Nucleus accumbens (tissue), 56 donors: ENCODE measurements at places on chromosomes 6 and 20.

- no peak for DNase-seq
Observed at GRCh38 chr6:16741112-16742016, 19.9 kb downstream of the ATXN1 start.

DNA sequence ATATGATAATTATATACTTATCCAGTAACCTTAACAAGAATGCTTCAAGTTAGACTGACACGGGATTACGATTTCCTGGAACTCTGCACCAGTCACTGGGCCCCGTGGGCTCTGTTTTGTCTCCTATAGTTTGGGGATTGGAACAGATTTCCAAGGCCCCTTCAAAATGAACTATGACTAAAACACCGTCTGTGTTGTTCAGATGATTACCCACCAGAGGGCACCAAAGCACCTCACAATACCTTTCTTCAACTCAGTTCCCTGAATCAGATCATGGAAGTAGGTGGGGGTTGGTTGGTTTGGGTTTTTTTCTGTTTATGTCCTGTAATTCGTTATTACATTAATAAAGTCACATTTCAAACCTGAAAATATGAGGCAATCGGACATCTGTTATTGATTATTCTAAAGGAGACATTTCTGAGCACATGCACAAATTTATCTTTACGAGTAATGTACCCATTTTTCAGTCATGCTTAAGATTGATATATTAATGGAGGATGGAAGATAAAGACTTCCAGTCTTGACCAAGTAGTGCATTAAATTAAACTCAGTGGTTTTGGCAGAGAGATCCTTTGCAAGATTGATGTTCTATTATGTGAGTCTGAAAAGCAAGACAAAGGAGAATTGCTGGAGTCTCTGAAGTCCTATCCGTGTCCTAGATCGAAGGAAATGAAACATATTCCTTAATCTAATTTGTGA, 112.0 kb upstream of the COL21A1 start:
- DNase-seq: peak; percentile 35

GRCh38 chr6:32177788-32178546, at the start of gene RNF5:
Gene RNF5, plus strand, starts transcription at chr6:32178405. Its CDS starts 107 bp downstream, at chr6:32178512.
- peak; percentile 97 for DNase-seq

GRCh38 chr20:5033566-5033965, 32.3 kb upstream of the SLC23A2 start:
- no peak for DNase-seq

DNA sequence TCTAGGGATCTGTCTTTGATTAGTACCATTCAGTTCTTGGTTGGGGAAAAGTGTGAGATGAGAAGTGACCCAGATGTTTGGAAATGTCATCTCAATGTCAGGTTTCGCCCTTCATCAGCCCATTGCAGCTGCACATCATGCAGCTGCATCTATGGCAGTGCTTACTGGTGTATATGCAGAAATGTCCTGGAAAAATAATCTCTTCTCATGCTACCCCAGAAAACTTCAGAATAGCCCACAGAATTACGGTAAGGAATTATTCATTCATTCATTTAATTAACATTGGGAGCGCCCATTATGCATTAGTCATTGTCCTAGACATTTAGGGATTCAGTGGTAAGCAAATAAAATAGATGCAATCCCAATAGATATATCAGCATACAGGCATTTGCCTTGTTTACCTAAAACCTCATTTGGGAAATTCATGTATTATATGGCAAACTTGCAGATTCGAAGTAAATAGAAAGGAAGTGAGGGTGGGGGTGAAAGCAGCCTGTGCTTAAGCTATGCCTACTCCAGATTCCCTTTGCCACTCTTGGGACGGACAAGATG, 89.2 kb downstream of the PDE7B start:
- no peak for DNase-seq

GRCh38 chr20:4192378-4193068, 177.2 kb upstream of the RNF24 start:
- no peak for DNase-seq

- no peak for DNase-seq
Observed at GRCh38 chr6:149365197-149365596, 34.9 kb upstream of the SUMO4 start.

DNA sequence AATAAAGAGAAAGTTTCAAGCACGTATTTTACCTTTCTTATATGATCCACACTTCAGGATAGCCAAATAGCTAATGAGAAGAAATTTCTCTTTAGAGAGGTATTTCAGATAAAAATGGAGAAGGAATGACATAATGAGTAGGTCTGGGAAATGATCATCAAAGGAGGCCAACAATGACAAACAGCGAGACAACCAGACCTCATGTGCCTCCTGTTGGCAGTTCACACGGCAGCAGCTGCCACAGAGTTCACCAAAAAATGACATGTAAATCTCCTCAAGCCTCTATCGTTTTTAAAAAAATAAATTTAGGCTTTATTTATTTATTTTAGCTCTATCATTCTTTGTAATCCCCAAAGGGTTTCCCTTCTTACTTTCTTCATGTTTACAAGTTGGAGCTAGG, 47.7 kb downstream of the SLC2A12 start:
- no peak for DNase-seq

GRCh38 chr6:21257125-21257524, 336.4 kb upstream of the SOX4 start:
- no peak for DNase-seq

DNA sequence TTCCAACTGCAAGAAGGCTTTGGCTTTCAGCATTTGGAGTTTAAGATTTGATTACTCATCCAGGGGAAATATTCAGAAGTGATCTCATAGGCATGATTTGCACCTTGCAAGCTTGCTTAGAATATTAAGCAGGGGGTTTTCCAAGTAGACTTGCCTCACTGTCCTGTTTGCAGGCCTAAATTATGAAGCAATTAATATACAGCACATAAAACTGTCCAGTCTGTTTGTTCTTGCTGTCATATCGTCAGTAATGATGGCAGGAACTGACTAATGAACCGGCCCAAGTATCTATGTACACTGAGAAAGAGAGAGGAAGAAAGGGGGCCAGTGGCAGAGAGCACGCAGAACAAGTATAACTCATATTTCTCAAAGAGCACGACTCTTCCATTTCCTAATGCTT, 212.5 kb upstream of the SUPT3H start:
- DNase-seq: no peak
